ENCODE measurements at places on chromosomes 5 and 9. TPM values are rescaled to one million over a fixed set of nuclear protein-coding genes. Genes with fewer than 3 reads are reported as not detected.

Gene SPINK13
- total RNA-seq, result not detected

Gene PCDHA1
- total RNA-seq, result not detected

Gene IER5L
- 8.7 TPM for total RNA-seq

Gene PCDHAC2
- total RNA-seq, result 5.8 TPM

All from lower lobe of right lung (tissue), 2 donors.